Psoas muscle (tissue), 8 donors: ENCODE measurements at places on chromosomes 4 and X. TPM values are rescaled to one million over a fixed set of nuclear protein-coding genes. Genes with fewer than 3 reads are reported as not detected.

DNA sequence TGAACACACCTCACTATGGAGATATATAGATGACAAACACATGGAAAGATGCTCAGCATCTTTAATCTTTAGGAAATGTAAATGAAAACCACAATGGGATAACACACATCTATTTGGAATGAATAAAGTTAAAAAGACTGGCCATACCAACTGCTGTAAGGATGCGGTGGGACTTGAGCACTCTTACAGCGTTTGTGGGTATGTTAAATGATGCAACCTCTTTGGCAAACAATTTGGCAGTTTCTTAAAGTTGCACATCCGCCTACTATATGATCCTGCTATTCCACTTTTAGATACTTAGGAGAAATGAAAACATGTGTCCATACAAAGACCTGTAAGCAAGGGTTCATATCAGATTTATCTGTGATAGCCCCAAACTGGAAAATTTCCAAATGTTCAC is 50.7 kb downstream of the MRPL1 start:
- no peaks in the 10 kb centered on the region for H3K27me3 ChIP-seq
- no peak overlapping the region for H3K4me3 ChIP-seq
- no peaks in the 10 kb centered on the region for H3K36me3 ChIP-seq
- H3K27ac ChIP-seq: no peak overlapping the region

Gene USP17L10
- not detected for polyA plus RNA-seq

Gene POU4F2
- polyA plus RNA-seq: not detected

Gene MAGED4
- 0.34 TPM for polyA plus RNA-seq

DNA sequence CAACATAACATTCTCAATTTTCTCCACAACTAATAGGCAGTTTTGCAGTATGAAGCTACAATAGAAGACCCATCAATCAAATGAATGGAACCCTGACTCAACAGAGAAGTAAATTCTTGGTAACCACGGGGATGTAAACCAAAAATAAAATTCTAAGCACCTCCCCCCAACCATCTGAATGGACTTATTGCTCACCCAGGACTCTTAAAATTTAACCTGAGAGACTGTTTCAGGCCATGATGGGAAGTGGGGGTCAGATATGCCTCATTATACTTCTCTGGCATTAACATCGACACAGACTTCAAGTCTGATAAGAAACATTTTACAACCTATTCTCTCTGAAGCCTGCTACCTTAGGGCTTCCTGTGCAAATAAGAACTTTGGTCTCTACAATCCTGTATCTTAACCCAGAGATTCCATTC is 620.9 kb downstream of the TLL1 start:
- DNase-seq: no peak
- H3K27ac ChIP-seq: no peak overlapping the region
- no peaks in the 10 kb centered on the region for H3K27me3 ChIP-seq
- no peaks in the 10 kb centered on the region for H3K36me3 ChIP-seq
- no peak overlapping the region for H3K4me3 ChIP-seq
- no peaks in the 10 kb centered on the region for H3K4me1 ChIP-seq

Gene CHIC1
- 0.70 TPM for polyA plus RNA-seq

Gene ATG4A
- polyA plus RNA-seq: 35.1 TPM

- H3K4me1 ChIP-seq: no peaks in the 10 kb centered on the region
- no peak overlapping the region for H3K27ac ChIP-seq
- no peaks in the 10 kb centered on the region for H3K27me3 ChIP-seq
- no peak overlapping the region for H3K4me3 ChIP-seq
- no peaks in the 10 kb centered on the region for H3K36me3 ChIP-seq
Measured at GRCh38 chr4:31791666-31792065, 1071.5 kb downstream of the PCDH7 start.
